NK-92 treated with Interleukin-12 subunit alpha and Interleukin-12 subunit beta, amount 100 ng/mL, for 24 hours (cell line): ENCODE measurements at places on chromosomes 5 and 9.

DNA sequence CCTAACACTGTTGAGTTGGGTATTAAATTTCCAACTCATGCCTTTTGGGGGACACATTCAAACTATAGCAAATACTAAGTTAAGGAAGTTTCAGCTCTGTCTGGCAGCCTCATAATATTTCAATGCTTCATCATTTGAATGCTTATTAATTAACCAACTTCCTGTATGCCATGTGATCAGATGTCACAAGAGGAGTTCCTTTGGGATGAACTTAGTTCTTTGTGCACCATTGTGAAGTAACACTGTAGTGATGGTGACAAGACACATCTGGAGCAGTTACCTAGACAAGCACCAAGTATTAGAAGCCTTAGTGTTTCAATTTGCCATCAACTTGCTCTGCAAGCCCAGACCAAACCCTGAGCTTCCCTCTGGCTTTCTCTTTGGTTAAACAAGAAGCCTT lies 90.7 kb upstream of the IL12B start:
- no peak for DNase-seq

GRCh38 chr9:16136961-16137360 lies 584.1 kb downstream of the CCDC171 start:
- no peak for DNase-seq

DNA sequence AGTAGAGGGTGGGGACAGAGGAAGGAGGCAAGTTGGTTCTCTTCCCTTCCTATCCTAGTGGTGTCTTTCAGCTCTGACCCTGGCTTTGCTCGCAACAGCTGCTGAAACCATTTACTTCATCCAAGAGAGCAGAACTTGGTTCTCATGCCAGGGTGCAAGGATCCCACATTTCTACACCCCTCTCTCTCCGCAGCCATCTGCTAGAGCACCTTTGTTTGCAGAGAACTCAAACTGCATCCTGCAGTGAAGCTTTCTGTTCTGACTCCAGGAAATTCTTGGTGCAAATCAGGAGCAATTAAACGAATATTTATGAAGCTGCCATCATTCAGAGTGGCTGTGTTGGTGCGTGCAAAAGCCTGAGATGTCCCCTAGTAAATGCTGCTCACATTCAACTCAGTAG lies 31.9 kb downstream of the NEUROG1 start:
- no peak for DNase-seq

DNA sequence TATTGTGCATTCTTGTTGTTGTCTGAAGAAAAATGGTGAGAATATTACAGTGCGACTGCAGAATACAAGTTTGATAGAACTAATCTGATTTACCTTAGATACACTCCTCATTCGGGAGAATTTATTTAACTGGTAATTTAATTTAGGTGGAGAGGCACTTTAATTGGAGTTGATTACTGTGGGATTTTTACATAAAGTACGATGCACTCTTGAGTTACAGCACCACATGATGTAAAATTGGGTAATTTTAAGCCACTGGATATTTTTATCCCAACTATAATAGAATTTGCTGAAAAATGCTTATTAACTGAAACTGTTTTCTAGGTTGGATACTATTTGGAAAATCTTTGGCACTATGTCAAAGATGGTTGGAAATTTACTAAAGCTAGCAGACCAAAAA lies 35.4 kb upstream of the ALDOB start:
- DNase-seq, result no peak

GRCh38 chr9:12633016-12633765 lies 60.0 kb upstream of the TYRP1 start:
- DNase-seq, result no peak

GRCh38 chr9:3359048-3359692 lies 166.6 kb downstream of the RFX3 start:
- no peak for DNase-seq

DNA sequence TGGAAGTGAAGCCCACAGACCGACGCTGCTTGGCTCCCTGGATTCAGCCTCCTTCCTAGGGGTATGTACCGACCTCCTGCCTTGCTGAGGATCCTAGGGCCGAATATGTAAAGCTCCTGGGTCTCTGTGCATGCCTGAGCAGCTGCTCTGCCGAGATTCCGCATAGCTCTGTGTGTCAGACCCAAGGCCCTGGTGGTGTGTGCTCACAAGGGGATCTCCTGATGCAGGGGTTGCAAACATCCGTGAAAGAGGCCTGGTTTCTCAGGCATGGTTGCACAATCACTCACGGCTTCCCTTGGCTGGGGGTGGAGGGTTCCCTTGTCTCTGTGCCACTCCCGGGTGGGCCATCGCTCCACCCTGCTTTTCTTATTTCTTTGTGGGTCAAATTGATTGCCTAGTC lies 19.9 kb upstream of the SVEP1 start:
- no peak for DNase-seq
